ENCODE measurements at places on chromosomes 13 and 19.

DNA sequence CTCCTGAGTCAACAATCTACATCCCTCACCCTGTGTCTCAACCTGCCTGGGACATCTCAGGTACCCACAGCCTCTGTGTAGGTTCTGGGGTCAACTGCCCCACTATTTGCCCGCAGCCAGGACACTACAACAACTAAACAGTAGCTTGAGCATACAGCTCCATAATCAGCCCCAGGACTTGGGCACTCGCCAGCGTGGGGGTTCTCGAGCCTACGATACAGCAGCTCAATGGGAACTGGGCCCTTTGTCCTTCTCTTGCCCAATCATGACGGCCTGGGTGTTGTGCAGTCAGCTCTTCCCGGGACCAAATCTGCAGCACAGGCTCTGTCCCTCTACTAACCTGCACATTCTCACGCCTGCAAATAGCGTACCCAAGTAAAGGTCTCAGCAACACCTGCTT is 1.3 kb downstream of the ZNF180 start:
- DNase-seq: no peak

DNA sequence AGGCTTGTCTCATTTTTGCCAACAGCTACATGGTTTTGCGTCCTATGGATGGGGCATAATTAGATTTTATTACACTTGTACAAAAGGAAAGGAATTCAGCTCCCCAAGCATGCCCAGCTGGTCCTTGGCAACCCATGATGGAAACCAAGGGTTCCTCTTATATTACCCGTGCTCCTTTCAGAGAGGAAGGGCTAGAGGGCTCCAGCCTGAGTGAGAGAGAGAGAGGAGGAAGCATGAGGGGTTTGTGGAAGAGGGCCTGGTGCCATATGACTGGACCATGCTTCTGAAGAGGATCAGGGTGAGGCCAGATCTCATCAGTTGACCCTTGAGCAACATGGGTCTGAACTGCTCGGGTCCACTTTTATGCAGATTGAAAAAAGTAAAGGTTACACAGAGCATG is 3.5 kb upstream of the RPS9 start:
- DNase-seq: no peak

- DNase-seq: no peak
Measured at GRCh38 chr13:89029062-89029461, 1357.9 kb downstream of the SLITRK5 start.

DNA sequence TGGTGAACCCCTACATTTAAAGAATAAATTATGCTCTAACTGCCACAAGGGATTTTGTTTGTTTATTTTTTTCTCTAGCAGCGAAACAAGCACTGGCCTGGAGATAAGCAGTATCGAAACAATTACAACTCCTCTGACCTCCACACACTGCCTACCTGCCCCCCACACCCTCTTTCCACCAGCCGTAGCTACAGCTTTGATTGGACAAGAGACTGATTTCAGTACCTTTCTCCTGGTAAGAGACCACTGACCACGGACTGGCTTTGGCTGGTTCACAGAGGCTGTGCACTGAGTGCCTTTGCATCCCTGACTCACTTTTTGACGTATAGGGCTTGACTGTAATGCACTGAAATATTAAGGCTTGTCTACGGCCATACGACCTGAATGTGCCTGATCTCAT is 7.4 kb upstream of the ZDHHC20 start:
- peak; percentile 13 for DNase-seq

GRCh38 chr19:37172368-37173366 is at the start of gene ZNF585A:
TSS of gene ZNF585A (minus strand) at chr19:37172695. CDS start at chr19:37169910, 2,785 bp downstream.
- peak; percentile 95 for DNase-seq

GRCh38 chr13:98697791-98698190 is 54.7 kb downstream of the SLC15A1 start:
- DNase-seq: no peak

DNA sequence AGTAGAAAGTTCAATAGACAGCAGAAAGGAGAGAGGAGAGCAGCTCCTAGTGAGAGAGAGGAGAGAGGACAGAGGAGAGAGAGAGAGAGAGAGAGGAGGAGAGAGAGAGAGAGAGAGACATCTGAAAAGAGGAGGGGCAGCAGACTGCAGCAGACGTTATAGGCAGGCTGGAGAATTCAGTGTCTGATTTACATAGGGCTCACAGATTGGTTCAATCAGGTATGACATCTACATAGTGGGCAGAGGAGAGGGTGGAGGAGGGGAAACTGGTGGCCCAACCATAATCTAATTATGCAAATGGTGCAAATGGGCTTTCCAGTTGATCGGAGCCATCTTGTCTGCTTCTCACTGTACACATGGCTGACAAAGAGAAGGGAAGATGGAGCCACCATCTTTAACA is 221.3 kb upstream of the TRPC4 start:
- no peak for DNase-seq

GRCh38 chr19:38378866-38379265 is 4.5 kb downstream of the PSMD8 start:
- DNase-seq: no peak

DNA sequence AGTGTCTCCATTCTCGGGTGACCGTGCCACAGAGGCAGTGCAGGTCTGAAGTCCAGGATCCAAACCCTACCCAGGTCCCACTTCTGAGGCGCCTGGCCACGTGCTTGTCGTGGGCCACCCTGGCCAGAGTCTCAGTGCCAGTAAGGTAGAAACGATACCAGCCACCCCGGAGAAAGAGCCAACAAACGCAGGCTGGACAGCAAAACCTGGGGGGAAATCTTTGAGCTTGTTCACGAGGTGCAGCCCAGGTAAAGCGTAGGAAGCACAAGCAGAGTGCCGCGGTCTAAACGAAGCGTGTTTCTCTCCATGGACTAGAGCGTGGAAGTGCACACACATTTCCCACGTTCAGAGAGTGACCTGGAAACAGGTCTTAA is 95.6 kb downstream of the ATP11A start:
- DNase-seq: no peak

DNA sequence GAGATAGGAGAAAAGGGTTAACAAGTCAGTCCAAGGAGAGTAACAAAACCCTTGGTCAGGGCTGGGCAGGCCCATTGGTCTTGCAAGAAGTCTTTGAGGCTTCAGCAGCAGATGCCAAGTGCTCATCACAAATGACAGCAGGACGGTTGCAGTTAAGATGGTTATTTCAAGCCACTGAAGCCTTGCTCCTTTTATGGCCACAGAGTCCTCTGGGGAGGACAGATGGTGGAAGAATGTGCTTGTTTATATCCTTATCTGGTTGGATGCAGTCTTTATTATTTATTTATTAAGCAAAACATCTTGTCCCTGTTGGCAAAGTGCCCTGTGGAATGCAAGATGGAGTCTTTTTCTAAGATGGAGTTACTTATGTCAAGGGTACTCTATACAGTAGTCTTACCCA is 19.2 kb upstream of the ZNF331 start:
- DNase-seq: no peak

DNA sequence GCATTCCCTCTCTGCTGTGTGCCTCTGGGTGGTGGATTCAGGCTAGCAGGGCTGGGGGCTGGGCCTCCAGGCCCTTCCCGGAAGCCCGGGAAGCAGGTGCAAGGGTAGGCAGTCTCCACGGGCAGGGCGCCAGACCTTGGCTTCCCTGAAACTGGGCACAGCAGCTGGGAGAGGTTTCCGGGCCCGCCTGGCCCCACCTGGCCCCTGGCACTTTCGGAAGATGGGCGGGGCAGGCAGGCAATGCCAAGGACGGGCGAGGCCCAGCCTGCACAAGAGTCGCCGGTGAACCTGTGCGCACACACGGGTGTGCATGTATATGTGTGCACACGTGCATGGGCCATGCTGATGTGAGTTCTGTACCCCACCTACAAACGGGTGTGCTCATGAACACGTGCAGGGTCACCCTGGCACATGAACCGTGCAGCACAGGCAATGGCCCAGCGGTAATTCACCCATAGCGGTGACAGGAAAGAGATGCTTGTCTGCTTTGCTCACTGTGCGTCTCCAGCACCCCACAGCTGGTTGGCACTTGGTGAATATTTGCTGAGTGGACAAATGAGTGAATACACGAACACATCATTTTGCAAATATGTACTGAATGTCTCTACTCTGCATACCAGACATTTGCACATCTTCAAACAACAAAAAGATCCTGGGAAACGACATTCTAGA is 15.3 kb downstream of the GADD45B start:
- peak; percentile 46 for DNase-seq

DNA sequence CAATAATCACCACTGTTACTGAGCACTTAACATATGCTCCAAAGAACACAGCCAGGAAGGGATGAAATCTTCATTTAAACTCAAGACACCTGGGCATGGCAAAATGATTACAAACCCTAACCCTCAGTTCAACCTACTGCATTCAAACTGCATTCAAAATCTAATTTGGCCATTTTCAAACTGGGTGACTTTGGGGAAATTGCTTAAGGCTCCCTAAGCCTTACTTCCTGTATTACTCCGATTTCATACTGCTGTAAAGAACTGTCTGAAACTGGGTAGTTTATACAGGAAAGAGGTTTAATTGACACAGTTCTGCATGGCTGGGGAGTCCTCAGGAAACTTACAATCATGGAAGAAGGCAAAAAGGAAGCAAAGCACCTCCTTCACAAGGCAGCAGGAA is 50.4 kb downstream of the CBY2 start:
- no peak for DNase-seq

GRCh38 chr13:36817996-36818803 is 822 bp upstream of the RFXAP start:
- no peak for DNase-seq

DNA sequence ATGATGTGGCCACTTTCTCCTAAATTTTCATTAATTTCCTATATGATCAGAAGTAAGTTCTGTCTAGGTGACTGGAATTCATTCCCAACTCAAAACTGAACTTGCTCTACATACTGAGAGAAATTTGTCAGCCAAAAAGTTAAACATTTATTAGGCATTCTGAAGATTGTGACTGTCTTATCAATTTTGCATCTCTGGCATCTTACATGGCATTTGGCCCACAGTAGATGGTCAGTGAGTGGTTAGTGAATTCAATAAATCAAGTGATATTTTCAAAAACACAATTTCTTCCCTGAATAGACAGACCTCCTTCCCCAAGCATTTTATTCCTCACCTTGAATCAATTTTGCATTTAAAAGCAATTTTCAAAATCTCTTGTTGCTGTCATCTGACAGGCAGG is 363.2 kb upstream of the NBEA start:
- no peak for DNase-seq

GRCh38 chr13:102697929-102698648 is 3.2 kb upstream of the METTL21C start:
- no peak for DNase-seq

DNA sequence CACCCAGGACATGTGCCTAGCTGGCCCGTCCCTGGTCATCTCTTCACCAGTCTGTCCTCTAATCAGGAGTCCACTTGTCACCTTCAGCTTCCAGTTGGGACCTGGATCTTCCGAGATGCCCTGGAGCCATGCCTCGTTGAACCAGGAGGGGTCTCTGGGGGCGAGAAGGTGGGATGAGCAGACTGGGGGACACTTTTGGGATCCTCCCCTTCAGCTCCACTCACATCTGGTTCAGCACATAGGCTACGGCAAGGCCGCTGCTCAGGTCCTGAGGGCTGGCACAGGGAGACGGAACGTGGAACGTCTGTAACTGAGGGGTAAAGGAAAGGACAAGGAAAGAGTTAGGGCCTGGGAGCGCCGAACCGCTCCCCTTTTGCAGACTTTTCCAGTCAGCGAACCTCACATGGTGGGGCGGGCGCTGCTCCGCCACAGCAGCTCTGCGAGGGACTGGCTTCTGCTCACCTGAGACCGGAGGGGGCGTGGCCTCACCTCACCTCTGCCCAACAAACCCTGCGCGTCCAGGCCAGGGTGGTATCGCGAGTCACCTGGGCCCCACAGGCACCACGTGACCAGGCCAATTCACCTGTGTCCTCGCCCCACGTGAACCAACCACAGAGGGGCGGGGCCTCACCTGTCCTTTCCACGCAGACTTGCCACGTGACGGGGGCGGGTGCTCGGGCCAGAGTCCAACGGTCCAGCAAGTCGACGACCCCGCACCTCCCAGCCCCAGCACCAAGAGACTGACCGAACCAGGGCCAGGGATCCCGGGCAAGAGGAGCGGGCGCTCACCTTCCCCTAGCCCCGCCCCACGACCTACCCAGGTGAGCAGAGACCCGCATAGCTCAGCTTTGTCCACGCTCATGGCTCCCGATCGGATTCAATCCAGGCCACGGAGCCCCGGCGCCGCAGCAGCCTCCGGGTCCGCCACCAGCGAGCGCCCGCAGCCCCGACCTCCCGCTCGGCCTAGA is at the start of gene HOOK2:
HOOK2 (minus strand) TSS at position 965 of the 968 bp plus-strand sequence; CDS start at position 862, 103 bp downstream.
- DNase-seq: peak; percentile 98
